ENCODE measurements at places on chromosomes 7 and 10.

- no peak for DNase-seq
Observed at GRCh38 chr10:65893676-65894075, 1032.2 kb upstream of the LRRTM3 start.

GRCh38 chr7:34038816-34039470 is 133.6 kb downstream of the BMPER start:
- no peak for DNase-seq

- DNase-seq = no peak
Observed at GRCh38 chr10:72263613-72264241, 10.0 kb upstream of the DDIT4 start.

- DNase-seq = no peak
Observed at GRCh38 chr10:58438986-58439385, 53.8 kb downstream of the TFAM start.

GRCh38 chr10:124579011-124579399 is 117.4 kb downstream of the LHPP start:
- DNase-seq = no peak

DNA sequence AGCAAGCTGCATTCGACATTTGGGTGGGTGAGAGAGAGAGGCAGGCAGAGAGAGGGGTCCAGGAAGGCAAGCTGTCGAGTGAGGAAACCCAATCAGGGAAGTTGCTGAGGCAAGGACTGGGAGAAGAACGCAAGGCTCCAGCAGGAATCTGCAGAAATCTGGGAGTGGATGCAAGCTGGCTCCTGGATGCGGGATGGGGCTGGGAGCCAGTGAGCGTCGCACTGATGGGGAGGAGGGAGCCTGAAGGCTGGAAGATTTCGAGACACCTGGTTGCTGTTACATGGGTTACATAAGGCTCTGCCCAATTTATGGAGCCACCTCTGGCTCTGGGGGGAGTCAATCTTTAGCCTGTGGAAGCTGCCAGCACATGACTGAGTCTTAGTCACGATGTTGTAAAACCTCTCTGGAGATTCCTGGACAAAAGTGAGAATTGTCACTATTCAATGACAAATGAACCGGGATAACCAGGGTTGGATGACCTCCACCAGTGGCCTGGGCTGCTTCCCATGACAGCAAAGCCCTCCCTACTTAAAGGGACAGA is 51.1 kb upstream of the ADRB1 start:
- no peak for DNase-seq

- DNase-seq = no peak
Observed at GRCh38 chr10:18117276-18117675, 22.9 kb upstream of the CACNB2 start.

All from stimulated activated naive B cell treated with anti-CD40 and anti-IgM and Interleukin-4, amounts not matched to agents 10 μg/mL and 1 μg/mL and 100 μg/mL, for 72 hours (primary cell).